Activated CD8-positive, alpha-beta T cell treated with anti-CD3 and anti-CD28 coated beads for 36 hours (primary cell): ENCODE measurements at places on chromosomes 6 and 20. TPM values are rescaled to one million over a fixed set of nuclear protein-coding genes. Genes with fewer than 3 reads are reported as not detected.

Gene BTNL2
- not detected for total RNA-seq

Gene WFDC5
- not detected for total RNA-seq

DNA sequence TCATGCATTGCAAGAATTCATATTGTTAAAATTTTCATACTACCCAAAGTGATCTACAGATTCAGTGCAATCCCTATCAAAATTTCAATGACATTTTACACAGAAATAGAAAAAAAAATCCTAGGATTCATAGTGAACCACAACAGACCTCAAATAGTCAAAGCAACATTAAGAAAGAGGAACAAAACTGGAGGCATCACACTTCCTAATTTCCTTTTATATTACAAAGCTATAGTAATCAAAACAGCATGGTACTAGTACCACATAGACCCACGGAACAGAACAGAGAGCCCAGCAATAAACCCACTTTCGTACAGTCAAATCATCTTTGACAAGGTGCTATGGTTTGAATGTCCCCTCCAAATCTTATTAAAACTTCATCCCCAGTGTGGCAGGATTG is 39.7 kb downstream of the NTSR1 start:
- H3K27ac ChIP-seq, result no peak overlapping the region
- H3K4me3 ChIP-seq, result no peak overlapping the region
- no peaks in the 10 kb centered on the region for H3K4me1 ChIP-seq
- H3K36me3 ChIP-seq, result no peaks in the 10 kb centered on the region
- no peak for DNase-seq
- peaks cover 2% of the 10 kb centered on the region for H3K27me3 ChIP-seq

Gene GNL1
- total RNA-seq, result 122 TPM

DNA sequence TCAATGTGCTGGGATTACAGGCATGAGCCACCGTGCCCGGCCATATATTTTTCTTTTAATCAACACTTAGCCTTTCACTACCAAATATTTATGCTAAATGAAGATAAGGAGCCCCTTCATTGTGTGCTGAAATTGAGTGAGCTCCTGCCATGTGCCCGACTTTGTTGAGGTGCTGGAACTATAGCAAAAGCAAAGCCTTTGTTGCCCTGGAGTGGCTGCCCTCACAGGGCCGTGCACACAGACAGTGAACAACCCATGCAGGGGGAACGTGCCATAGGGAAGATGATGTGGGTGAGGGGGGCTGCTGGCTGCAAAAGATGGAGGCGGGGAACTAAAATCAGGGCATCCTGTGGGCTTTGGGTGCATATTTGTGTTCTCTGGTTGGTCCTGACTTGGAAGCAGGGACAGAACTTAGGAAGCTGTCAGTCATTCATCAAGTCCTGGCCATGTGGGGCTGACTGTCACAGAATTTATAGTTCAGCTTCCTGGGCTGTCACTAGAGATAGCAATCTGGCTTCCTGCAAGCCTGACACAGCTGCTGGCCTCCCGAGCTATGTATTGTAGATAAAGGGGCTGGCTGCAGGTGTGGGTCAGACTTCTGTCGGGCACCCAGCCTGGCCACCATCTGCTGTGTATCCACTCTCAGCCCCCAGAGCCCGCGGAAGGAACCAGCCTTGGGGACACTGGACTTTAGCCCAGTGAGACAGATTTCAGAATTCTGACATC is 56.8 kb upstream of the MPC1 start:
- no peak overlapping the region for H3K27ac ChIP-seq
- DNase-seq, result no peak
- H3K27me3 ChIP-seq, result no peaks in the 10 kb centered on the region
- peaks cover 18% of the 10 kb centered on the region for H3K4me1 ChIP-seq
